Activated naive CD8-positive, alpha-beta T cell treated with anti-CD3 and anti-CD28 coated beads for 36 hours (primary cell): ENCODE measurements at places on chromosomes 1 and 21.
A peak's percentile ranks its signal among the peaks of the same experiment; 100 is the strongest.

- DNase-seq = no peak
These were observed 63.6 kb downstream of the KCNT2 start for GRCh38 chr1:196544617-196545016.

DNA sequence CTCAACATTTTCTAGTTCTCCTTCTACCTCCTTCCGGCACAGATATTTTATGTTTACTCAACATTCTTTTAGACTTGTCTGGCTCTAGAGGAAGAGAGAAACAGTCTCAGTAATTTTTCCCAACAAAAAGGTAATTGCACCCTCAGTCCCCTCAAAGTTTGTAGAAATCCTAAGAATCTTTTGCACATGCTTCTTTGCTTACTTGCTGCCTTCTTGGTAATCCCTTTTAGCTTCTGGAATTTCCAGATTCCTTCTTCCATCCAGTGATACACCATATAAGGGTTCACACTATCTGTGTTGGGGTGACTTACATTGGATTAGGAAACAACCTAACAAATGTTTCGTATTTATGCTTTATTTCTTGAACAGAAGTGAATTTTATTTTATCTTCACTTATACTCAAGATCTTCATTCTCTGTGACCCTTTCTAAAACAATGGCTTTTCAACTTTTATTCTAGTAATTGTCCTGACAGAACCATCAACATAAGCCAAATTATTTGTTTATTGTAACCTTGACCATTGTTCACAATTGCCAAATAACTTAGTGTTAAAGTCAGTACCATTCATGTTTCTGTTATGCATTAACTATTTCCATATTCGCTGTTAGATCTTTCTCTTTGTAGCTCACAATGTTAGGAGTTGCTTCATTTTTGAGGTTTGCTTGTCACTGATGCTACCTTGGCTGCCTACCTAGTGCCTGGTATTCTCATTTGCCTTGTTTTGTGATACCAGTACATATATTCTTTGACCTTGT lies 238.1 kb downstream of the HMCN1 start:
- no peak for DNase-seq

GRCh38 chr1:67618285-67619018 lies 66.5 kb upstream of the GADD45A start:
- DNase-seq = no peak

DNA sequence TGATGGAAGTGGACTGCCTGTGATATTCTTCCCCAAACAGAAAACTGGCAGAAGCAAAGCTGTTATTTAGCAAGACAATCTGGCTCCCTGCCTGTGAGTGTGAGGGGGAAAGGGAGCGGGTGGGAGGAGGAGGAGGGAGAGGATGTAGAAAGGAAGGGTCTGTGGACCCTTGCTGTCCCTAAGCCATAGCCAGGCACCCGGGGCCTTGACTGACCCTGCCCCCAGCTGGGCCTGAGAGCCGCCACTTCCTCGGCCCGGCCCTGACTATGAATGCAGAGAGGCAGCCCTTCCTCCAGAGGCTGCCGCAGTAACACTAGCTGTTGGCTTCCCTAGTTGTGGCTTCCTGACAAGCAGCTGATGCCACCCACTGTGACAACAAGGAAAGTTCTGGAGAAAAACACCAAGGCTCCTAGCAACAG lies 13.9 kb downstream of the PLA2G2F start:
- no peak for DNase-seq

DNA sequence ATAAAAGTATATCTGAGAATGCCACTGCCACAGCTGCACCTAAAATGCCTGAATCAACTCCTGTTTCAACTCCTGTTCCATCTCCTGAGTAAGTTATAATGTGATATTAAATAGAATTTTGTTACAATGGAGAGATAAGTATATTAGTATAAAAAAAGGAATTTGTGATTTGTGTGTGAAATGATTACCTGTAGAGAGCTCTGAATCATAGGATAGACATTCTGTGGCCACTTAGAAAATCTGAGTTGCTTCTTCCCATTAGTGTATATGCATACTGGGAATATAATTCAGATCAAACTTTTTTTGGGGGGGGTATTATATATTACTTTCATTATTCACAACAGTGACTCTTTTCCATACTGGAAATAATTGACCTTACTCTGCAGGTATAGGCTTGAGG lies 52.9 kb downstream of the SUCO start:
- DNase-seq = no peak

GRCh38 chr1:36134505-36135329 lies 9.7 kb upstream of the COL8A2 start:
- DNase-seq = peak; percentile 47

DNA sequence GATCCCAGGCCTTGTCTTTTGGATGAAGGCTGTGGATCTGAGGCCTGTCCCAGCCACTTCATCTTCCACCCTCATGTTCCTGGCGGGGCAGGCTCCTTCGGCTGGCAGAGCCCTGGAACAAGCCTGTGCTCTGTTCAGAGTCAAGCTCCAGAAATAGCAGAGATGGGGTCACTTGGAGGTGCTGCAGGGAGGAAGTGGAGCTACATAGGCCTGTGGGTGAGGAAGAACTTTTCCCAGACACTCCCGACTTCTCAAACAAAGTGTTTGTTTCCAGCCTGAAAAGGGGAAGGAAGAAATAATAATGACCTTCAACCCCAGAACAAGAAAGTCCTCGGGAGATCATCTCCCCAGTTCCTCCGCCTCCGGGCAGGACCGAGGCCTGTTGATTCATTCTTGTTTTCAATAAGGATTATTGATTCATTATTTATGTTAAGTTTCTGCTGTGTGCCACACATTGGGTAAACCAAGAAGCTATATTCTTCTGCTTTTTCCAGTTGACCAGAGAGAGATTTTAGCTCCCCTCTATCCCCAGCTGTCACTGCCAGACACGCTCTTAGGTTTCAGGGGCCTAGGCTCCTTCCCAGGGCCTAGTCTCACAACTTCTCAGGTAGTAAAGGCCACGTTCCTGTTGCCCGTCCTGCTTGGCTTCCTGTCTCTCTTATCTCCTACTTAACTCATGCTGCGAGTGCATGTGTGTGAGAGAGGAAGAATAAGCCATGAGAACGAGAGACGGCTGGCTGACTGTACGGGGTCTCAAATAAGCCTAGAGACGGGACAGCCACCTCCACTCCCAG lies 16.9 kb downstream of the IKBKE start:
- DNase-seq = no peak

DNA sequence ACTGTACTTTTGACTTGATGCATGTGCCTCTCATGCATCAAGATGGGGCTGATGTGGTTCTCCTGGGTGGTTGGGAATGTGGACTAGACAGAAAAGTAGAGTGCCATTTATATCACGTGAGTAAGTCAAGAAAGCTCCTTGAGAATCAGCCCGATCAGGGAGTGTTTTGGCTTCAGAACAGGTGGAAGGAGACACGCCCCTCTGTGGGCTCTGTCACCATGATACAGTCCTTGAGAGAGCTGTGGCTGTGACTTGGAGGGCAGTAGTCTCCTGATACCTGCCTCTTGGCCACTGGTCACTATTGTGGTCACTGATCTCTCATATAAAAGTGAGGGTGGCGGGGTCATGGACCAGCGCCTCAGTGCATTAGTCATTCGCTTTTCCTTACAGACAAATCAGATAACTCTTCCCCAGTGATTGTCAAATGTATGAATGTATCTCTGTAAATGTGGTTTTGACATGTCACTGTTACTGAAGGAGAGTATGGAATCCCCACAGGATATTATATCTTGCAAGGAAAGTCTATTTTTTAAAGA lies 8.9 kb upstream of the C4BPB start:
- no peak for DNase-seq

DNA sequence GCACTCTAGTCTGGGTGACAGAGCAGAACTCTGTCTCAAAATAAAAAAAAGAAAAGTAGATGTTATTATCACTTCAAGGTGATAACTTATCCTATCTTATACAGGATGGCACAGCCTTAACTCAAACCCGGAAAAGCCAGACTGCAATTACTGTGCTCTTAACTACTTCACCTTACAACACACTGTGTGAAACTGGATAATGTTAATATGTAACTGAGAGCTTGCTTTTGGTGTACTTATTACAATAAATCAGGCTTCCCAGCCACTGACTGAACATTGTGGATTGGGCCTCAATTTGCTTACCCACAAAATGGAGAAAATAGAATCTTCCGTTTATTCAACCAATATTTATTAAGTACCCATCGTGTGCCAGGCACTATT lies 1.4 kb downstream of the ORC1 start:
- DNase-seq = no peak

DNA sequence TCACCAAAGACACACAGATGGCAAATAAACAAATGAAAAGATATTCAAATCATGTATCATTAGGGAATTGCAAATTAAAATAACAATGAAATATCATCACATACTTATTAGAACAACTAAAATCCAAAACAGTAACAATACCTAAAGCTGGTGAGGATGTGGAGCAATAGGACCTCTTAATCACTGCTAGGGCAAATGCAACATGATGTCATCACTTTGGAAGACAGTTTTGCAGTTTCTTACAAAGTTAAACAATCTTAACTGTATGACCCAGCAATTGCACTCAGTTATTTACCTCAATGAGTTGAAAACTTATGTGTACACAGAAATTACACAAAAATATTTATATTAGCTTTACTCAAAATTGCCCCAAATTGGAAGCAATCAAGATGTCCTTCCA lies 47.3 kb downstream of the SELENOF start:
- no peak for DNase-seq

GRCh38 chr1:67001682-67002425 lies 52.1 kb downstream of the SLC35D1 start:
- no peak for DNase-seq

GRCh38 chr1:37994886-37995566 lies 5.2 kb upstream of the SF3A3 start:
- no peak for DNase-seq

DNA sequence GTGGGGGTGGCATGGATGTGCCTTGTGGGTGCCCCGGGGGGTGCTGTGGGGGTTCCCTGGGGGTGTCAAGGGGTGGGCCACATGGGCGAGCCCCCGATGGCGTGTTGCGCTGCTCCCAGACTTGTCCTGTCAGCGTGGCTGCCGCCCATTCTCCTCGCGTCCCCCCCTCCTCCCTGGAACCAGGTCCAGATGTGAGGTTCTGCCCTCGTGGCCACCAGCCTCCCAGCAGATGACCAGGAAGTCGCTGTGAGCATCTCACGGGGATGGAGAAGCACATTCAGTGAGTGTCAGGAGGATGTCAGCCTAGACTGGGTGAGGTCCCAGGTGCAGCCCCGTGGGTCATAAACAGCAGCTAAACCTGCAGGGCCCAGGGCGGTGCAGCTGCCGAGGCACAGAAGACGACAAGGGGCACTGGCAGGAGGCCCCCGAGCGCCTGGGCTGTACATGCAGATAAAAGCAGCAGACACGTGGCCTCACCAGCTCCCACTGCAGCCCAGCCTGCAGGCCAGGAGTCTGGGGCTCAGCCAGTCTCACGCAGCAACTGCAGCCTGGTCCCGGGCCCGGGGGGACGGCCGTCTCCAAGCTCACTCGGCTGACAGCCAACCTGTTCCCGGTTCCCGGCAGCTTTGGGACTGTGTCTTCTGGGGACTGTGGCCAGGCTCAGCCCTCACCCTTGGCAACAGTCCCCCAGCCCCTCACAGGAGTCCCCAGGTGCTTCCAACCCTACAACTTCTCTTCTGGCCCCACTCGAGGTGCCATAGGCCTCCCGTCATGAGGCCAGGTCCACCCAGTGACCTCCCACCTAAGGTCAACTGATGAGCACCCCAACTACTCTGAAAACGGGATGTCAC lies 17.5 kb upstream of the COL6A2 start:
- no peak for DNase-seq

DNA sequence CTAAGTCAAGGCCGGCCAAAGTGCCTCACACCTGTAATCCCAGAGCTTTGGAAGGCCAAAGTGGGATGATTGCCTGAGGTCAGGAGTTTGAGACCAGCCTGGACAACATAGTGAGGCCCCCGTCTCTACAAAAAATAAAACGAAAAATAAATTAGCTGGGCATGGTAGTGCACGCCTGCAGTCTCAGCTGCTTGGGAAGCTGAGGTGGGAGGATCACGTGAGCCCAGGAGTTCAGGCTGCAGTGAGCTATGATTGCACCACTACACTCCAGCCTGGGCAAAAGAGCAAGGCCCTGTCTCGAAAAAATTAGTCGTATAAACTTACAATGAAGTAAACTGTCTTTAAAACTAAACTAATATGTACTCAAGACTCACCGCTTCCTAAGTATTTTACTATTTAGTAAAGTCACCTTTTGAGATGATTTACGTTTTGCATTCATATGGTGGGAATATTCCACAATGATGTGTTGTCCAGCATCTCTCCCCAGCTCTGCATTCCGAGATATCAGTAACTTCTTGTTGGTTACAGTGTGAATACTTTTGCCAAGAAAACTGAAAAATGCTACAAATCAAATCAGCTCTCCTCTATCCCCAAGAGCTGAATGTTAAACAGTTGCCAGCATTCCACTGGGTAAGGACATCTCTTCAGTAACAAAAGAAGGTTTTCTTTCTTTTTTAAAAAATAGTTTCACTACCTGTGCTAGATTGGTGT lies 84.9 kb upstream of the C21orf91 start:
- no peak for DNase-seq

DNA sequence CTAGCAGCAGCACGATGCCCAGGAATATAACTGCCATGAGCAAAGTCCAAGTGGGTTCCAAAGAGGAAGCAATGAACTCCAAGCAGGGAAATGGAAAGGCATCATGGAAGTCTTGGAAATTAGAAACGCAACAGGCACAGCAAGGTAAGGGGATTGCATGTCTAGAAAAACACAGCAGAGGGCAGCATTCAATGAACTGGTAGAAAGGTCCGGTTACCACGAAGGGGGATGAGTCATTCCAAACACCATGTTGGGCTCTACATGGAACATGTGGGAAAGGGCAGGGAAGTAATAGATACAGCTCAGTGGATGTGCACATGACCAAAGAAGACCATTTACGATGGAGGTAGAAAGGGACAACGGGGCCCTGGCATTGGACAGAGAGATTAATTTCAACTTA lies 36.4 kb downstream of the RXRG start:
- peak; percentile 13 for DNase-seq

- no peak for DNase-seq
These were observed 590.4 kb upstream of the PLXNA2 start for GRCh38 chr1:208834381-208835096.

DNA sequence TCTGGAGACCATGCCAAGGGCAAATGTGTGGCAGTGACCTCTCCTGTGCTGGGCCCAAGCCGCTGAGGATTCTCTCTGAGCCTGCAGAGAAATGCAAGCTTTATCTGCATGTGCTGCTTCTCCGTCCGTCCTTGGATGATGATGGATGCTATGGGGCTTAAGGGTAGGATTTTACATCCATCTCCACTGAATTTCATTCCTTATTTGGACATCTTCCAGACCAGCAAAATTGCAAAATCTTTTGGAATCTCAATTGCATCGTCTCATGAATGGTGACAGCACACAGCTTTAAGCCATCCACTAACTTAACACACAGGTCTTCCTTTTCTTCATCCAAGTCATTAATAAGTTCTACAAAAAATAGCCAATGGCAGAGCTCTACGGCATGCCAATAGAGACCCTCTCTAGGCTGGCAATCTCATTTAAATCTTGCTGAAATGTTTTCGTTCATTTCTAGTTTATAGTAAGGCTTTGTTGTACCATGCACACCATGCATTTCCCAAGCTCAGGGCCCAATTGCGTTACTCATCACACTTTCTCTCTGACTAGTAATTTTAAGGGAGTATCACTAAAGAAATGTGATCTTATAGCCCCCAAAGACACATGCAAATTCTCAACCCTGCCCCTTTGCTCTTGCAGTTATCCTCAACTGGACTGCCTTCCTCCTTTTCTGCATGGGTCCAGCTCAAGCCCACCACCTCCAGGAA lies 11.1 kb downstream of the BATF3 start:
- DNase-seq = no peak

- peak; percentile 3 for DNase-seq
These were observed 4.5 kb downstream of the PLA2G2A start for GRCh38 chr1:19974822-19975416.
